ENCODE measurements at places on chromosomes 1 and 21. TPM values are rescaled to one million over a fixed set of nuclear protein-coding genes. Genes with fewer than 3 reads are reported as not detected.
A peak's percentile ranks its signal among the peaks of the same experiment; 100 is the strongest.

The OR10J4 gene
- not detected for total RNA-seq

GRCh38 chr1:80656641-80657040 is 1144.1 kb upstream of the ADGRL2 start:
- no peak for DNase-seq
- no peak overlapping the region for H3K27ac ChIP-seq
- H3K36me3 ChIP-seq = no peaks in the 10 kb centered on the region
- no peak overlapping the region for H3K4me3 ChIP-seq

GRCh38 chr21:43686811-43687565 is 27.6 kb downstream of the RRP1B start:
- H3K4me3 ChIP-seq = no peak overlapping the region
- H3K27ac ChIP-seq = no peak overlapping the region
- H3K27me3 ChIP-seq = no peaks in the 10 kb centered on the region
- no peaks in the 10 kb centered on the region for H3K4me1 ChIP-seq

- peaks cover 34% of the 10 kb centered on the region for H3K4me1 ChIP-seq
- H3K27ac ChIP-seq = no peak overlapping the region
- H3K27me3 ChIP-seq = no peaks in the 10 kb centered on the region
- H3K4me3 ChIP-seq = no peak overlapping the region
Measured at GRCh38 chr1:116725798-116726197, 28.4 kb upstream of the CD2 start.

DNA sequence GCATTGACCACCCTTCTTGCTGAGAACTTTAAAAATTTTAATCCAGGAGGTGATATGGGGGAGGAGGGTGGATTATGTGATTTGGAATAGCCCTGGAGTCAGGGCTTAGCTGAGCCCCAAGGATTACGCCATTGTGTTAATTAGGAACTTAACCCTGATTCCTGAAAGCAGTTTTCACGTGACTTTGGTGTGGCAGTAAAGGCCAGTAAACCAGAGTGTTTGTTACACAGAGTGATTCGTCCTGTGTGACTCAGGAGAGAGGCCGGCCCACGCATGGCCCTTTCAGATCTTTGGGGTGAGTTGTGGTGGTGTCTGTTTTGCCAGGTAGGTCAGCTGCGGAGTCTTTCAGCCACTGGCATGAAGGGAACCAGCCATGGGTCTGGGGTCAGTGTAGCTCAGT is 107.6 kb downstream of the NOS1AP start:
- H3K27ac ChIP-seq = no peak overlapping the region
- no peaks in the 10 kb centered on the region for H3K4me1 ChIP-seq
- no peak overlapping the region for H3K4me3 ChIP-seq
- no peak for DNase-seq
- no peaks in the 10 kb centered on the region for H3K36me3 ChIP-seq

DNA sequence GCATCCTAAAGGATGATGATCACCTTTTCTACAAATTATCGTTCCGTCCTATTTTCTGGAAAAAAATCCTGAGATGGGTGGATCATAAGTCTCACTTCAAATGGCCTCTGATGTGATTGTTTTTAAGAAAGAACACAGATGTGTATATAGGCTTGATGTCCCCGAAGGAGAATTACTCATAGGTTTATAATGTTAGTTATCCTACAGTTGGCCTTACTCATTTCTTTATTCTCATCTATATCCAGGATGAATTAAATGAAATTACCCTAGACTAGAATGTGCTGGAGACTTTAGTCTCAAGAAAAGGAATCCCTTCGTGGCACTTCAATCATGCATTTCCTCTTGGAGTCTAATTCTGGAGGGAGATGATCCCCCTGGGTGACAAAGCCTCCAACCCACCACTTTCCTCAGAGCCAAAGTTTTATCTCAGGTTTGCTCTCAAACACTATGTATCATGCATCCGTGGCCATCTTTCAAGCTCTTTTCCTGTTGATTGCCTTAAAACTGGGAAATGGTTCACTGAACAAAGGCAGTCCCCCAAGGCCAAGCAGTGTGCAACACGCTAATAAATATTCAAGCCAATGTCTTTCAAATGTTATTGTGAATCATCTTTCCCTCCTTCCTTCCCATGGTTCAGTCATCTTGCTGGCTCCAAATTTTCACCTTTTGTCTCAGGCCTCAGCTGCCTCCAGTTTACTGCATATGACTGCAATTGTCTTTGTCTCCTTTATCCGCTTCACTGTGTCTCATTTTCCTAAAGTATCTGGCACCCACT is 32.5 kb upstream of the SMYD2 start:
- no peaks in the 10 kb centered on the region for H3K36me3 ChIP-seq
- H3K4me1 ChIP-seq = no peaks in the 10 kb centered on the region
- H3K4me3 ChIP-seq = no peak overlapping the region
- no peak overlapping the region for H3K27ac ChIP-seq
- no peak for DNase-seq

DNA sequence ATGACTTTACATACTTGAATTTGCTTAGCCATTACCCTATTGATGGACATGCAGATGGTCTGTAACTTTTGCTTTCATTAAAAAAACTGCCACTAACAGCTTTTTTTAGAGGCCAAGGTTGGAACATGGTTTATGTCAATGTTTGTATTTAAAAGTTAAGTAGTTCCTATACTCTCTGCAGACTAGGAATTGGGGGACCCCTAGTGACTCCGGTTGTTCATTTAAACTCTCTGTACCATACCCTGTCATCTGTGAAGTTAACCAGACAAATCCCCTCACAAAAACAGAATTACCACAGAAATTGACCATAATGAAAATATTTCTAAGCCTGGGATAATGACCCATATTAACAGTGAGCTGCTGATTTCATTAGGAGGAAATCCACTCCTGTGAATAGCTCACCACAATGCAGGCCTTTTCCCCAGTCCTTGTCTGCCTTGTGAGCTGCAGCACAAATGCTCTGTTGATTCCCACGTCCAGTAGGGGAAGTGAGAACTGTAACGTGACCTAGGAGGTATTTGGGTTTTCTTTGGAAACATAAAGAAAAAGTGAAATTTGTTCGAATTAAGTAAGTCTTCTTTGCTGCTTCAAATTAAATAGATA is 30.2 kb upstream of the CD101 start:
- H3K27ac ChIP-seq = no peak overlapping the region
- peaks cover 1% of the 10 kb centered on the region for H3K27me3 ChIP-seq
- DNase-seq = no peak
- no peak overlapping the region for H3K4me3 ChIP-seq
- H3K4me1 ChIP-seq = no peaks in the 10 kb centered on the region

DNA sequence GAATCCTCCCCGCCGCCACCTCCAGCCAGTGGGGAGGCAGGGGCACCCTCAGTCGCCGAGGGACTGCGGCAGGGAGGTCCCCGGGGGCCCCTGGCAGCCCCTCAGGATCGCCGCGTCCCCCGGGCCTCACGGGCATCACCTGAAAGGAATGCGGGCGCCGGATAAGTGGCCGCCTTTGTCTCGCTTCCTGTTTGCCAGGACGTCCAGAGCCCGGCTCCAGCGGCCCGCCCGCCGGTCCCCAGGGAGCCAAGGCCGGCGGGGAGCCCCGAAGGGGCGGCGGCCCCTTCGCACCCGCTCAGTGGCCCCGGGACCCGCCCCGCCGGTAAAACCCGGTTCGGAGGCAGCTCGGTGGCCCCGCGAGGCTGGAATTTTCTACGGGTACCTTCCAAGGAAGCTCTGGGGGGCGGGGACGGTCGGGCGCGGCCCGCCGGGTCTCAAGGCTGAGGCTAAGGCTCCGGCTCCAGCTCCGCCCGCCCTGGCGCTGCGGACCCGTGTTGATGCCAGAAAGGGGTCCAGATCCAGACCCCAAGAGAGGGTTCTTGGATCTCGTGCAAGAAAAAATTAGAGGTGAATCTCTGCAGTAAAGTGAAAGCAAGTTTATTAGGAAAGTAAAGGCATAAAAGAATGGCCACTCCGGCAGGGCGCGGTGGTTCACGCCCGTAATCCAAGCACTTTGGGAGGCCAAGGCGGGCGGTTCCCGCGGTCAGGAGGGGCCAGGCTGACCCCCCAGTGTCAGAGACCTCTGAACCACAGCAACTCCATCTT is 12.6 kb downstream of the TINAGL1 start:
- peaks cover 13% of the 10 kb centered on the region for H3K27me3 ChIP-seq
- H3K36me3 ChIP-seq = no peaks in the 10 kb centered on the region
- no peak for DNase-seq
- H3K4me3 ChIP-seq = no peak overlapping the region
- H3K4me1 ChIP-seq = no peaks in the 10 kb centered on the region

GRCh38 chr1:198656500-198656932 is 17.7 kb downstream of the PTPRC start:
- H3K27ac ChIP-seq = peak overlapping the region; percentile 96
- peaks cover 58% of the 10 kb centered on the region for H3K36me3 ChIP-seq
- peak; percentile 84 for DNase-seq

- H3K36me3 ChIP-seq = no peaks in the 10 kb centered on the region
- DNase-seq = peak; percentile 44
- peak overlapping the region; percentile 90 for H3K27ac ChIP-seq
- H3K27me3 ChIP-seq = no peaks in the 10 kb centered on the region
- peak overlapping the region; percentile 94 for H3K4me3 ChIP-seq
- peaks cover 38% of the 10 kb centered on the region for H3K4me1 ChIP-seq
Measured at GRCh38 chr1:43947061-43947873, 517 bp downstream of the IPO13 start.

DNA sequence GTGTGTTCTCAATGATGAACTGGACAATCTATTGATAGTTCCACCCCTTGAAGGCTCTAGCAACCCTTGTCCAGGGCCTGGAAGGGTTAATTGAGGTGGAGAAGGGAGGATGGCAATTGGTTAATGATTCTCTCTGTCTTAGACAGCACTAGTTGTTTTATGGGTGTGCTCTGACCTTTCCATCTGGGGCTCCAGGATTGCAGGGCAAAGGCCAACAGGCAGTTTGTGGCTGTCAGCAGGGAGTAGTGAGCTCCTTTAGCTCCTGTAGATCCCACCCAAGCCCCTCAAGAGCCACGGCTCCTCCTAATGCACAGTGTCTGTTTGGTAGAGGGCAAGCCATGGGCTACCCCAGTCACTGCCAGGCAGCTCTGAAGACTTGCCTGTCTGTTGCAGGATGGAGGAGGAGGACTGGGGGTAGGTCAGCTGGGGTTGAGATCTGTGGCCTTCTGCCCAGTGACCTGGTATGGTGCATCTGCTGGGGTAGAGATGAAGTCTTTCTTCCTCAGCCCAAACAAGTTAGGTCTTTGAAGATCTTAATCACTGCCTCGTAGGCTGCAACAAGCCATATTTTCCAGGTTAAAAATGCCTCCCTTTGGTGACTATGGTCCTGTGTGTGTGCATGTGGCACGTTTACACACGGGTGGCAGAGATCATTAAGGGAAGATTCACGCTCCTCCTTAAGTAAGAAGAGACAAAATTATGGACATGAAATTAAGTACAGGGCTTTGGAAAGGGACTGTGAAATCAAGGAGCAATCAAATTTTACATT is 7.7 kb downstream of the MROH7 start:
- no peaks in the 10 kb centered on the region for H3K4me1 ChIP-seq
- no peak for DNase-seq
- no peak overlapping the region for H3K4me3 ChIP-seq
- H3K27ac ChIP-seq = no peak overlapping the region

DNA sequence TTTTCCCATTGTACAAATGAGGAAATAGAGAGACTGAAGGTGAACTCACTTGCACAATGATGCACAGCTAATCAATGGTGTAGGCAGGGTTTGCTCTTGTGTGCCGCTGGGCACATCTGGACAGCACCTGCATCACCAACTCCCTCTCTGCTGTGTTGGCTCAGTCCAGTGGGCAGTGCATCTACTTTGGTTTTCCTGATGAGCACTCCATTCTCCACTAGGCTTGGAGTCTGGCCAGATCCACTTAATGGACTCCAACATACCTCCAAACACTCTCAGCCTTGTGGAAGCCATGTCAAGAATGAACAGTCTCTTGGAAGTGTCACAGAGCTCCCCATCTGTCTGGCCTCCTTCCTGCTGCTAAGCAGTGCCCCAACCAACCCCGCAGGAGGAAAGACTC is 152.2 kb downstream of the HIVEP3 start:
- no peaks in the 10 kb centered on the region for H3K36me3 ChIP-seq
- no peak overlapping the region for H3K27ac ChIP-seq
- no peaks in the 10 kb centered on the region for H3K27me3 ChIP-seq
- DNase-seq = no peak
- H3K4me3 ChIP-seq = no peak overlapping the region
- no peaks in the 10 kb centered on the region for H3K4me1 ChIP-seq

DNA sequence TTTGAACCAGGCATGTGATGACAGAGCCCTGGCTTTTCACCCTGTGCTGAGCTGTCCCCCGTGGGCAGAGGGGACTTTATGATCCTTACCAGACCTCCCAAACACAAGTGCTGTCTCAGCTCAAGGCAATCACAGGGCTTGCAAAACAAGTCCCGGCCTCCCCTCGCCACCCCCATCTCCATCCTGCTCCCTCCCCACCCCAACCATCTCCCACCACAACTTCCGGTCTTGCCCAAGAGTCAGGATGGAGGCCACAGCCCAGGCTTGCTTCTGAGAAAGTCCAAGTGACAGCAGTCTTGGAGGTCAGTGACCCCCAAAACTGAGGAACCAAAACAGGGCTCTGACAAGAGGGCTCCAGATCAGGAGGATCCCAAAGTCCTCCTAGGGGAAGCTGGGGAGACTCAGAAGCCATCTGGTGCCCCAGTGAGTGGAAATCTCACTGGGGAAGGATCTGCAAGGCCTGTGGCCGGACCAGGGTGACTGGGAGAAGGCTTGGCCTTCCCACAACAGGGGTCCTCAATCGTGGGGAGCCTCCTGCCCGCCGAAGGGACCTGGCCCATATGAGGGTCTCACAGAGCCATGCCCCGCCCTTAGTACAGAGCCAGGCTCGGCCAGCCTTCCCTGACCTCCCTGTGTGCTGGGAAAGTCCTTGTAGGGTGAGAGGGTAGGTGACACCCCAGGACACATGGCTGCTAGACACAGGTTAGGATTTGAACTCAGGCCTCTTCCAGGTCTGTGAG is 4.5 kb upstream of the SDC3 start:
- peaks cover 3% of the 10 kb centered on the region for H3K4me1 ChIP-seq
- H3K36me3 ChIP-seq = no peaks in the 10 kb centered on the region
- no peak for DNase-seq
- H3K4me3 ChIP-seq = no peak overlapping the region
- peaks cover 20% of the 10 kb centered on the region for H3K27me3 ChIP-seq

DNA sequence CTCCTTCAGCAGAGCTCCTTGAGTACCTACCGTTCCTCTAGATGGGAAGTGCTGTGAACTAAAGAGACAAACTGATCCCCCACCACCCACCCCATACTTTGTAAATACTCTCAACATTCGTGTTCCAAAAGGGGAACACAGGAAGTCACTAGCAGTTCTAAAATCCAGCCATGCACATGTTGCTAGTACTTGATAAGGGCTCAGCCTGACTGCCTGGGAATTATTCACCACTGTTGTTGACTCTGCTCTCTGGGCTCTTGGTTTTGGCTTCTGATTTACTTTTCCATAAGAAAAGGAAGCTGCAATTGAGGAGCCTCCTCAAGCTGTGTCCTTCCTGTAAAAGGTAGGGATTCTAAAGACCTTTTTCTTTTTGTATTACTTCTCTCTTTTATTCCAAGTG is 67.5 kb downstream of the IVNS1ABP start:
- no peak for DNase-seq
- H3K4me1 ChIP-seq = peaks cover 8% of the 10 kb centered on the region
- H3K27me3 ChIP-seq = no peaks in the 10 kb centered on the region
- H3K4me3 ChIP-seq = no peak overlapping the region
